ENCODE measurements at places on chromosomes 11 and 22.

DNA sequence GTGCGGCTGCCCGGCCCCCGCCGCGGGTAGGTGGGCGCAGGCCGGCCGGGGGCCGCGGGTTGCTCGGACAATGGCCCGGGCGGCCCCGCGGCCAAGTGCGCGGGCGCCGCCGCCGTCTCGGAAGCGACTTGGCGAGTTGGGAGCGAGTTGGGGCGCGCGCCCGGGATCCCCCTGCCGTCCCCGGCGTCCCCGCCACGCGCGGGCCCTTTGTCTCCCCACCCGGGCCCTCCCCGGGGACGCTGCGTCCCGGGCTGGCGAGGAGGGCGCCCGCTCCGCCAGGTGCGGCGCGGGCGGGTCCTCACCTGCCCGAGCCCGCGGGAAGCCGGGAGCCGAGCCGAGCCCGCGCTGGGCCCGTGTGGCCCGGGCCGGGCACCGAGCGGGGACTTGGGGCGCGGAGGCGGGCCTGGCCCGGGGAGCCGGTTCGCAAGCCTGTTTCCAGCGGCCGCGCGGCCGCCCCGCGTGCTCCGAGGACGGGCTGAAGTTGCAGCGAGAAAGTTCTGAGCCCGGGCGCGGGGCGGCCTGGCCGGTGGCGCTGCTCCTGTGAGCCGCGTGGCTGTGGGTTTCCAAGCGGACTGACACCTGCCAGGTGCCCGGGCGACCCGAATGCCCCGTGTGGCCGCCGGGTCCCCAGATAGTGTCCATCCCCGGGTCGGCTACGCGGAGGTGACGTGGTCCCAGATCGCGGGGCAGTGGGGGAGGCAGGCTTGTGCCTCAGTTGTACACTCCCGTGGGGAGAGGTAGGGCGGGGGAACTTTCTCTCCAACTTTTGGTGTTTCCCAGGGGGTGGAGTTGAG lies 586 bp downstream of the LRP5 start:
- DNase-seq, result no peak

GRCh38 chr11:131354251-131354701 lies 16.1 kb upstream of the NTM start:
- no peak for DNase-seq

DNA sequence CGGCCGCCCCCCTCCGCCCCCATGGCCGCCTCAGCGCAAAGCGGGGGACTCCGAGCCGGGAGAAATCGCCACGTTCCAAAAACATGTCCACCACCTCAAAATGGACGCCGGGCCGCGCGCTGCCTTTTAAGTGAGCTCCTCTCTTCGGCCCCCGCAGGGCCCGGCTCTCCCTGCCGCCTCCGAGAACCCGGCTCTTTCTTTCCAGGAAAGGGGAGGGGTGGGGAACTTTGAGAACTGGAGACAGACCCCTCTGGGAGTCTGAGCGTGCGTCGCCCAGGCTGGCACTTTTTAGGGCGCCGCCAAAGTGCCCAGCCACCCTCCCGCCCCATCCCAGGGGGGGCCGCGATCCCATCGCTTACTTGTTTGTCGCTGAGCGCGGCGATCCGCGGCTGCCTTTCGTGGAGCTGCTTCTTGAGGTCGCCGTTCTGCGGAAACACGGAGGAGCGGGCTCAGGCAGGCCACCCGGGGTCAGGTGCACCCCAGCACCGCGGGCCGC lies 1.6 kb downstream of the PHF21B start:
- no peak for DNase-seq

DNA sequence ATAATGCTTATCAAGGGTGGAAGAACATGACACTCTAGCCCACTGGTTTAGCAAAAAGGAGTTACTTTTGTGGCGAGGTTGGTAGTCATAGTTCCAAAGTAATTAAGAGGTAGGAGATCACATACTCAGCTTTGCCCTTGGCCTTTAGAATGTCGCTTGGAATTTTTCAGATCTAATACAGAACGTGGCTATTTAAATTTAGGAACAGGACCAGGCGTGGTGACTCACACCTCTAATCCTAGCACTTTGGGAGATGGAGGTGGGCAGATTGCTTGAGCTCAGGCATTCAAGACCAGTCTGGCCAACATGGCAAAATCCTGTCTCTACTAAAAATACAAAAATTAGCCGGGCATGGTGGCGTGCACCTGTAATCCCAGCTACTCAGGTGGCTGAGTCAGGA lies 26.1 kb upstream of the ZNRF3 start:
- DNase-seq, result no peak

GRCh38 chr22:50342651-50343540 lies at the start of gene PPP6R2:
TSS of gene PPP6R2 (plus strand) at chr22:50343327. CDS start at chr22:50393909, 50,582 bp downstream.
- peak; percentile 67 for DNase-seq

GRCh38 chr11:115721296-115721995 lies 217.2 kb upstream of the CADM1 start:
- no peak for DNase-seq

- no peak for DNase-seq
Measured at GRCh38 chr22:38273135-38273826, 471 bp upstream of the TMEM184B start.

- DNase-seq, result no peak
Measured at GRCh38 chr11:7514099-7514591, 346 bp downstream of the PPFIBP2 start.

- no peak for DNase-seq
Measured at GRCh38 chr11:28470180-28470579, 362.0 kb downstream of the METTL15 start.

DNA sequence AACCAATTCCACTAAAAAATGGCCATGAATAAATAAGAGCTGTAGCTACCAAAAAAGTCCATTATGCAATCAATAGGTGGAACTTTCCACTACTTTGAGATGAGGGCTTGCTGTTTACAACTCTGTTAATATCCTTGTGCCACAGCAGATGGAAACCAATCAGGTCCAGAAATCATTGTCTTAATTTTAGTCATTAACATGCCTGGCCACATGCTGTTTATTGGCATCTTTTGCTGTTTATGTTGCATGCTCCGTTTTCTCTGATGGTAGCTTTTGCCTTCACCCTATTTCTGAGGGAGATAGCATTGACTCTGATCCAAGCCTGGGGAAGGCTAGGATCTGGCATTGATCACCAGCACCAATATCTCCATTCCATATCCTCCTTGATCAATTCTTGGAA lies 192.9 kb upstream of the SEZ6L start:
- no peak for DNase-seq

- peak; percentile 26 for DNase-seq
Measured at GRCh38 chr22:39244496-39245129, at the start of gene PDGFB. TSS of gene PDGFB (minus strand) at chr22:39244982. CDS start at chr22:39243963, 1,019 bp downstream.

DNA sequence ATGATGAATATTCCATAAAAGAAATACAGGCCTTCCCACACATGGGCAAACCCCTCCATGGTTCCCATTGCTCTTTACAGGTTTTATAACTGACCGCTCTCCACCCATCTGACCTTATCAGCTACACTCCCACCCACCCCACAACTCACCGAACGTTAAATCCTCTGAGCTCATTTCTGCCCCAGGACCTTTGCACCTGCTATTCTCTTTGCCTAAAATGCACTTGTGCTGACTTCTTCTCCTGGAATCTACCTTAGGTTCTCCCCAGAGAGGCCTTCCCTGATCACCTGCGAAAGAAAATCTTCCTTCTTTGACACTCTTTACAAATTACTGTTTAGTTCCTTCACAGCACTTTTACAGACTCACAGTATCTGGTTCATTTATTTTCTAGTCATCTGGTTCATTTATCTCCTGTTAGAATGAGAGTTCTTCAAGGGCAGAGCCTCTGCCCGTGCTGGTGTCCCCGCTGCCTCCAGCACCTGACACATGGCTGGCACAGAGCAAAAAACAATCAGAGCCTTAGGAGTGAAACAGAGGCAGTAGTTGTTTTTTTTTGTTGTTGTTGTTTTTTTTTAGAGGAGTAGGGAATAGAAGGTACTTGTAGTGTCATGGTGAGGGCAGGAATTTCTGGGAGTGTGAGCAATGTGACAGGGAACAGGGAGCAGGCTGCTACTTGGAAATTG lies 21.6 kb upstream of the GRK3 start:
- no peak for DNase-seq

GRCh38 chr22:24440270-24440717 lies 12.9 kb downstream of the ADORA2A start:
- DNase-seq, result no peak

DNA sequence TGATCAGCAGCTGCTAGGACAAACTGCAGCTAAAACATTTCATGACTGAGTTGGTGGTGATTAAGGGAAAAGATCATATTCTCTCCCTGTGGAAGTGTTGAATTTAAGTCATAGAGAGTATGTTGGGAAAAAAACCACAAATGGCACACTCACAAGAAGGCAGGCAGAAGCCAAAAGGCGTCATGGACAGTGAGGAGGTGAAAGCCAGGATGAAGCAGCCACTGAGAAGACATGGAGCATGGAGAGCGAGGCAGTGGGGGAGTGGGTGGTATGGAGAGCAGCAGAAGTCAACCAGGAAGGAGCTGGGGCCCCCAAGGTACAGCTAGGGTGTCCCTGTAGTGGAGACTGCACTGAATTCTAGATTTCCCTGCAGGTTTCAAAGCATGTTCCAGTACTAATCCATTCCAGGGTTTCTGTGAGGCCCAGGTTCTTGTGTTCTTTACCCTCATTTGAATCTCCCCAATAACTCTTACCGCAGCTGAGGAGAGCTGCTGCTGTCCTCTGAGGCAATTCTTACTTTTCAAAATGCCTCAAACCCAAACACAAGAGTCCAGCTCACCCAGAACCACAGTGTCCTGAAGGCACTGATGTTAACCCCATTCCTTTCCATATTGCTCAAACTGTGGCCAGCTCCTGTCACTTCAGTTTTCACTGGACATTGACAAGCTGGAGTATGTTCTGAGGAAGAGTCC lies 191.8 kb upstream of the E2F8 start:
- DNase-seq, result no peak

DNA sequence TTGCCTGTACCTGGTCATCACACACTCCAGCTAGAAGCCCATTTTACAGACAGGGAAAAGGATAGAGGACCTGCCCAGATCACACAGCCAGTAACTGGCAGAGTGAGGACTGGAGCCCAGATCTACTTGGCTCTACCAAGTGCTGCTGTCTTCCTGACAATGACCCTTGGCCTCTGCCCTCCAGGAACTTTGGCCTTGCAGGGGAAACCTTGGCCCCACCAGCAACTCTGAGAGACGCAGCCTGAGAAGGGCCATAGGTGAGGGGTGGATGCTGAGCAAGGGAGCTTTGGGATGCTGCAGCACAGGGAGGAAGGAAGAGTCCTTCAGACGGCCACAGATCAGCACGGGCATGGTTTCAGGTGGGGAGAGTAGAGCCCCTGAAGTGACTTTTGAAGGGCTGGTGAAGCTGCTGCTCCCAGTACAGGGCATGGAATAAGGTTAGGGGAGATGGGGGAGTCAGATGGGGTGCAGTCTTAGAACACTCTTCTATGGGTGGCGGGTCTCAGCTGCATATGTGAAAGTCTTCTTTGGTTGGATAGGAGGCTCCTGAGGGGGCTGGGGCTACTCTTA lies 2.0 kb upstream of the CAPN5 start:
- DNase-seq, result no peak

GRCh38 chr11:257766-258493 lies 20.3 kb upstream of the NLRP6 start:
- DNase-seq, result no peak

DNA sequence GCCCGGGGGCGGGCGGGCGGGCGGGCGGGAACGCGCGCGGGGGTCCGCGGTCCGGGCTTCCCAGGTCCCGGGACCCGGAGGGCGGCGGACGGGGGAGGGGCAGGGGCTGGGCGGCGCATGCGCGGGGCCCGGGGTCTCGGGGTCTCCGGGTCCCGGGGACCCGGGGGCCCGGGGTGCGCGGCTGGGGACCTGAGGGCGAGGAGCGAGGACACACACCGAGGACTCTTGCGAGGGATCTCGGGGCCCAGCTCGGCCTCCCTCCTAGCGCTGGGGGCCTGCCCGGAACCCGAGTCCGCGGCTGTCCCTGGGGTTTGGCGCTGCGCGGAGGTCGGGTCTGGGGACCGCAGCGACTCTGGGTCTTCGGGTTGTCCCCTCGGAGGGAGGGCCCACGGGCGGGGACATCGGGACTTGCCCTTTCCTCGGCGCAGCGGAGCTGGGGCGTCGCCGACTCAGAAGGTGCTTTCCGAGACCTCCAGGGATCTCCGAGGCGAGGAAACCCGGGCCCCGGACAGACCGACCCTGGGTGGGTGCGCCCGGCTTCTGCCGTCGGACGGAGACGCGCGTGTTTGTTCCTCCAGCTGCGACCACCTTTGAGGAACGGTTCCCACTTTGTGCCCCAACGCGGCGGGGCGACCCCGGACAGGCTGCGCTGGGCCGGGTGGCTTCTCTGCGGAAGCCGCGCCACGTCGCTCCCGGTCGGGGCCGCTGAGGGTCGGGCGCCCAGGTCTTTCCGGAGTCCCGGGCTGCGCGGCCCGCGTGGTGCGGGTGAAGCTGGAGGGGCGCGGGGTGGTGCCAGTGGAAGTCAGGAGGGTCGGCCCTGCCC lies 540 bp downstream of the PPARA start:
- DNase-seq, result no peak

- no peak for DNase-seq
Measured at GRCh38 chr11:94814272-94814976, 46.3 kb downstream of the AMOTL1 start.

DNA sequence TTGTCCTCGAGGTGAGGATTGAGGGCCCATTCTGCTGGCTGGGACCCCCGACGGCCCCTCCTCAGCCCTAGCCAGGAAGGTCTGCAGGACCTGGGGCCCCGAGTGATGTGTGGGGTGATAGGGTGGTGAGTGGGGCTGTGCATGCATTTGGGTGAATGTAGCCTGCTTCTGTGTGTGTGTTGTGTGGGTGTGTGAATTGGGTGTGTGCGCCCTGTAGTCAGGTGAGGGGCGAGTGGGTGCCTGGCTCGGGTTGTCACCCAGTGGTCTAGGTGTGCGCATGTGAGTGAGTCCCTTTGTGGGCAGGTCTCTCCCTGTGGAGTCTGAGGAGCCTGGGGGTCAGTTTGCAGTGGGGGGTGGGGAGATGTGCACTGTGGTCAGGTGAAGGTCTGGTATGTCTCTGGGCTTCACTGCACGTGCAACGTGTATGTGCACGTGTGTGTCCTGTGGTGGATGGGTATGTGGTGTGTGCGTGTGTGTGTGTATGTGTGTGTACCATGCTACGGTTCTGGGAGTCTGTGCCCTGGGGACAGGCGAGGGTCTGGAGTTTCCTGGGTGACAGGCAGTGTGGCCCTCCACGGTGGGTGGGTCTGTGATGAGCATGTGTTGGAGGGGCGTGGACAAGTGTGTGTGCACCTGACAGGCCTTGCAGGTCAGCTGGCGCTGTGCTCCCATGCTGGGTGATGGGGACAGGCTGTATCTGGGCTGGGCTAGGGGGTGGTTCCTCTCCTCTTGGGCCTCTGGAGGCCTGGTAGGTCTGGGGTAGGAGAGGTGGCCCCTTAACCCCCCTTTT lies 1.0 kb downstream of the TMEM151A start:
- DNase-seq, result no peak

All from C1 segment of cervical spinal cord (tissue), 14 donors.